ENCODE measurements at places on chromosomes 1 and 21.

GRCh38 chr1:109432336-109432735 lies 6.1 kb upstream of the PSMA5 start:
- no peak for DNase-seq

GRCh38 chr1:68449901-68450300 lies at the start of gene RPE65:
TSS of gene RPE65 (minus strand) at chr1:68449954. CDS start at chr1:68449905, 49 bp downstream.
- DNase-seq, result no peak

DNA sequence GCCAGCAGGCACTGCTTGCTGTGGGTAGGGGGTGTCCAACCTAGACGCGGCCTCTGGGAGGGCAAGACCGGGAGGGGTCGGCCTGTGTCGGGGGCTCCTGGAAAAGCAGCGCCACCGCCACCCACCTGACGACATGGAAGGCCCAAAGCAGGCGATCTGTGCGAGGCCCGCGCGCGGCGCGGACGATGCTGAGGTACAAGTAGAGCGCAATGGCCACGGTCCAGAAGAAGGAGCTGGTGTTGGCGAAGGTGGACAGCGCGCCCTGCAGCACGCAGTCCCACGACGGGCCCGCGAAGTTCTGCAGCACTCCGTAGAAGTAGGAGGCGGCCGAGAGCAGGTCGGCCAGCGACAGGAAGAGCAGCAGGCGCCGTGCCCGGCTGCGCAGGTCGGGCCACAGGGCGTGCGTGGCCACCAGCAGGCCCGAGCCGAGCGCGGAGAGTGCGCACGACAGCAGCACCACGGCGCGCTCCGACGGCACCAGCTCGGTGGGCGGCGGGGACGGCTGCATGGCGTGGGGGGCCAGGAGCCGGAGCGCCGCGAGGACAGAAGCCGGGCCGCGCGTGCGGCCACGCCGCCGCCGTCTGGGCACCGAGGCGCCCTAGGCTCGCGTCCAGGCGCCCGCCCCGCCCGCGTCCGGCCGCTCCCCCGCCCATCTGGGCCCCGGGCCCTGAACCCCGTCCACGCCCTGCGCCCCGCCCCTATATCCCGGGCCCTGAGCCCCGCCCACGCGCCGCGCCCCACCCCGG lies at the start of gene GPR157:
Gene GPR157, minus strand, starts transcription at position 583 of the 746 bp plus-strand sequence. Its CDS starts 75 bp downstream, at position 508.
- DNase-seq, result peak; percentile 84

DNA sequence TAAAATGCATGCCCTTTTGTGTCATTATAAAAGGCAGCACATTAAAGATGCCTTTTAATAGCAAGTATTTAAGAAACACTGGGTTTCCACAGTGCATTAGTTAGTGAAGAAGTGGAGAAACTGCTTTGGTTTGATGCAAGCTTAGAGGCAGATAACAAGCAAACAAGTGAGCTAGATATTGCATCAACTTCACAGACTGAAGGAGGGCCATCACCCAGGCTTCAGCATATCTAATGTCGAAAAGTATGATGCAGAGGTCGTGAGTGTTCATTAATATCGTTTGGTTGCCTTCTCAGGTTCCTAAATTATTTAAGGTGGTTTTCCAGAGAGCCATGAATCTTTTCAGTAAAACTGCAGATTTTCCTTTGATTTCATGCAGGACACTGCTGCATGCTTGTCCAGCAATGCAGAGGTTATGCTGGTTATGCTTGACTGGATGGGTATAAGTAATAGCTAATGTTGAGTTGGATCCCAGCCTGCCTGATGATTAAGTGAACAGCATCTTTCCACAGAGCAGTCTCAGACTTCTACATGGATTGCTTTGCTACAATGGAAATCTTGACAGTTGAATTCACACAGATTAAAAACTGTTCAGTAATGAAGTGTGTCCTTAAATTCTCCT lies 69.7 kb upstream of the IPO9 start:
- no peak for DNase-seq

- peak; percentile 37 for DNase-seq
Measured at GRCh38 chr1:34787461-34788420, 5.1 kb upstream of the GJA4 start.

DNA sequence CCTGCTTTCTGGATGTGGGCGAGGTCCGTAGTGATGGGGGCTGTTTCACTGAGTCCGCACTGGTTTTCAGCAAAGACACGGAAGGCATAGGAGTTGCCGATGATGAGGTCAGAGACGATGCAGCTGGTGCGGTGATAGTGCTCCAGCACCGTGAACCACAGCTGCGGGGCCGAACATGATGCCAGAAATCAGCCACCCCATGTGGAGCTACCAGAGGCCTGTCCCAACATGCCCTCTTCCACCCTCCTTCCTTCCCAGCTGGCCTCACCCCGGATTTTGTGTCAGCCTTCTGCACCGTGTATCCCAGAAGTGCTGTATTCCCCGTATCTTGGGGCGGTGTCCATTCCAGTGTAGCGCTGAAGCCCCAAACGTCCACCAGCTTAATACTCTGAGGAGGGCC lies 10.0 kb downstream of the MYBPHL start:
- DNase-seq, result no peak

DNA sequence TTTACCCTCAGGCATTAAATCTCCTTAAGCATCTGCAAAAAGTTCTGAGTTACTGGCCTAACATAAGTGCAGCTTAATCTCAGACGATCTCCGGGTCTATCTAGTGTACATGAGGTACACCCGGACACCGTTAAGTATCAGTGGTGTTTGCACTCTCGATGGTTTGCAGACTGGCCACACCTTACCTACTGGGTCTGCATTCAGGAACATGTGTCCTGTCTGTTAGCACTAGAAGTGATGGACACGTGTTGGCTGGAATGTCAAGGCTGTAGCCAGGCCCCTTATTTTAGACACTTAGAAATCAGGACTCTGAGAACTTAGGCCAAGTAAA lies 783 bp upstream of the AGL start:
- DNase-seq, result peak; percentile 12

- DNase-seq, result peak; percentile 50
Measured at GRCh38 chr1:231421546-231421970, 529 bp downstream of the EGLN1 start.

GRCh38 chr1:184610876-184611595 lies 143.6 kb downstream of the EDEM3 start:
- DNase-seq, result no peak

DNA sequence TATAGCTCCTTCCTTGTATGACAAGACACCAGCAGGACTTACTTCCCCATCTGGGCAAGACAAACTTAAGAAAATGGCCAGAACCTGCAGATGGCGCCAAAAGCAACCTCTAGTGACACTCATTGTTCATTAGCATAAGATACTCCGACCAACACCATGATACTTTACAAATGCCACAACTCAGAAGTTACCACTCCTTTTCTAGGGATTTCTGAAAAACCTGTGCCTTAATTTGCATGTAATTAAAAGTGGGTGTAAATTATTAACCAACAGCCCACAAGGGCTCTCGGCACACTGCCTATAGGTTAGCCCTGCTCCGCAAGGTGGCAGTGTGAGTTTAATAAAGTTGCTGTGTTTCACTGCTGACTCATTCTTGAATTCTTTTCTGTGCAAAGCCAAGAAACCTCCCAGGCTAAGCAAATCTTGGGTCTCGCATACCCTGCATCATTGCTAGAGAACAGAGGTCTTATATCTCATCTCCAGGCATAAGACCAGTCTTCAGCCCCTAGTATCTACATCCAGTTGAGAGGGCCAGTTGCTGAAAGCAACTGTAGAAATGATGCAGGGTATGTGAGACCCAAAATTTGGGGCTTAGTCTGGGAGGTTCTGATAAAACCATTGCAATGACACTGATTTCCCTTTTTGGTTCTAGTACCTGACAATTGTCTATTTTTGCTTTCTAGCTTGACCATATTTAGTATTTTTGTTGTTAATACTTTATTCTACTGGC lies 86.4 kb downstream of the FAF1 start:
- DNase-seq, result peak; percentile 82

- no peak for DNase-seq
Measured at GRCh38 chr21:46163380-46163779, 8.0 kb upstream of the FTCD start.

DNA sequence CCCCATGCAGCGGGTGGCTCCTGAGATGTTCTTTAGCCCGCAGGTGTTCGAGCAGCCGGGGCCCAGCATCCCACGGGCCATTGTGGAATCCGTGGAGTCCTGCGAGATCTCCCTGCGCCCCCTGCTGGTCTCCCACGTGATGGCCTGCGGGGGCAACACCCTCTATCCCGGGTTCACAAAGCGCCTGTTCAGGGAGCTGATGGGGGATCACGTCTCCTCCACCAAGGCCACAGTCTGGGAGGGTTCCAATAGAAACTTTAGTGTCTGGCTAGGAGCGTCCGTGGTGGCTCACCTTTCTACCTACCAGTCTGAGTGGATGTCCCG lies 71.0 kb downstream of the ACTL8 start:
- peak; percentile 37 for DNase-seq

DNA sequence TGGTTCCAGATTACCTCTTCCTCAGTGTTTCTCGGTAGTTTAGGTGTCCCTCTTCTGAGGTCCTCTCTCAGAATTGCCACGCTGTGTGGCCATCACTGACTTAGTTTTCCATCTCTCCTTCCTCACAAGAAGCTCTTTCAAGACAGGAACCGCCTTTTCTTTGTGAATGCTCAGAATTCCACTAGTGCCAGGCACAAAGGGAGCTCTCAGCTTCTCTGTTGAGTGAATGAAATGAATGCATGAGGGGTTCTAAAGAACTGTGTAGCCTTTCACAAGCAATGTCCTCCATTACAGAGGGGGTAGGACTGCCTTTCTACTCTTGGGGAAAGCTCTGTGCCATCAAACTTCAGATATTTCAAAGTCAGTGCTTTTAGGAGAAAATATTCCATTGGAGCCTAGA lies 546.8 kb downstream of the RWDD3 start:
- no peak for DNase-seq

- no peak for DNase-seq
Measured at GRCh38 chr1:110523011-110523410, 4.0 kb upstream of the KCNA10 start.

- no peak for DNase-seq
Measured at GRCh38 chr1:1758059-1758621, 20.1 kb downstream of the NADK start.

- no peak for DNase-seq
Measured at GRCh38 chr1:156801409-156802121, 15.1 kb downstream of the SH2D2A start.

- DNase-seq, result no peak
Measured at GRCh38 chr1:244068567-244068966, 17.5 kb downstream of the ZBTB18 start.

DNA sequence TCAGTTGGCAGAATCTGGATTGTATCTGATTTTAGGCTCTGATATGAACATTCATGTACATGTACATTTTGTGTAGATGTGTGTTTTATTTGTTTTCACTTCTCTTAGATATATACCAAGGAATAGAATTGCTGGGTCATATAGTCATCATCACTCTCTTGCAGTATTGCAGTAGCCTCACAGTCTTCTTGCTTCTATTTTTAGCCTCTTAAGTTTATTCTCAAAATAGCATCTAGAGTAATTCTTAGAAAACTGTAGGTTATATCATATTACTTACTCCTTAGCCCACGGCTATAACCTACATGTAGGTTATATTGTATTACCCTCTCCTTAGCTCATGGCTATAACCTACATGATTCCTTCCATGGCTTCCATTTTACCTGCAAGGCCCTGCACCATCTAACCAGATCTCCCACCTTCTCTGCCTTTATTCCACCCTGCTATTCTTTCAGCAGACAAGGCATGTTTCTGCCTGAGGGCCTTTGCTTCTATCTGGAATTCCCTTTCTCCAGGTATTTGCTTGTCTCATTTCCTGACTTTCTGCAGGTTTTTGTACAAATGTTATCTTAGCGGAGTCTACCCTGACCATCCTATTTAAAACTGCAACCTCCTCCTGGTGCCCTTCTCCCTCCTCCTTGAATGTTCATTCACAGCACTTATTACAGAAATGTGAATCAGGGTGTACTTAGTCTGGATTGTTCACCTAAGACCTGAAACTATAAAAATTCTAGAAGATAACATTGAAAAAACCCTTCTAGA lies 109.0 kb upstream of the ETV3 start:
- no peak for DNase-seq

DNA sequence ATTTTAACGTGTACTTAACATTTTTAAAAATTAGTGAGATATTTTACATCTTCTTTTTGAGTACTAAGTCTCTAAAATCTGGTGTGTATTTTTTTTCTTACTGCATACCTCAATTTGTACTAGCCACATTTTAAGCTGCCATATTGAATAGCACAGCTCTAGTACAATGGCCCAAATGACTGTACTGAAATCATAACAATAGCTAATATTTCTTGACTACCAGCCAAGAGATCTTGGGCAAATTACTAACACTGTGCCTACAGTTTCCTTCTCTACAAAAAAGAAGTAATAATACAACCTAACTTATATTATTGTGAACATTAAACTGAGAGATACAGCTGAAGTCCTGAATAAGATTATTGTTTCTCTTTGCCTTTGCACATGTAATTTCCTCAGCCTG lies 57.2 kb downstream of the CDC7 start:
- DNase-seq, result no peak

GRCh38 chr21:39518055-39518846 lies 66.5 kb downstream of the SH3BGR start:
- DNase-seq, result peak; percentile 42

DNA sequence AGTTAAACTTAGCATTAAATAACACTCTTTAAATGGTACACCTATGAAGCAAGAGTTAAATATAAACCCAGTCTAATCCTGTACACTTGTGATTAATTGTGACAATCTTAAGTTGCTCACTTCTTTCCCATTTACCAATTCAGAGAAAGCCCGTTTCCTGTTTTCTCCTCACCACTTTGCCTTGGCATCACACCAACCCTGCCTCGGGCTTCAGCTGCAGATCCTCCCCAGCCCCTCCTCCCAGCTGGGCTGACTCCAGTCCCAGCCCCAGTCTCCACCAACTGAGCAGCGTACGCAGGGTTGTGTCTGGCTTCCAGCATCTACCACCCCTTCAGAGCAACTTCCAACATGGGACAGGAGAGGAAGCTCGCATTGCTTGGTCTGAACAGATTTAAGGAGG lies 4.1 kb downstream of the PYCR2 start:
- peak; percentile 74 for DNase-seq

- no peak for DNase-seq
Measured at GRCh38 chr1:154695985-154696384, 88.0 kb upstream of the ADAR start.
